ENCODE measurements at places on chromosomes 16 and 17.

DNA sequence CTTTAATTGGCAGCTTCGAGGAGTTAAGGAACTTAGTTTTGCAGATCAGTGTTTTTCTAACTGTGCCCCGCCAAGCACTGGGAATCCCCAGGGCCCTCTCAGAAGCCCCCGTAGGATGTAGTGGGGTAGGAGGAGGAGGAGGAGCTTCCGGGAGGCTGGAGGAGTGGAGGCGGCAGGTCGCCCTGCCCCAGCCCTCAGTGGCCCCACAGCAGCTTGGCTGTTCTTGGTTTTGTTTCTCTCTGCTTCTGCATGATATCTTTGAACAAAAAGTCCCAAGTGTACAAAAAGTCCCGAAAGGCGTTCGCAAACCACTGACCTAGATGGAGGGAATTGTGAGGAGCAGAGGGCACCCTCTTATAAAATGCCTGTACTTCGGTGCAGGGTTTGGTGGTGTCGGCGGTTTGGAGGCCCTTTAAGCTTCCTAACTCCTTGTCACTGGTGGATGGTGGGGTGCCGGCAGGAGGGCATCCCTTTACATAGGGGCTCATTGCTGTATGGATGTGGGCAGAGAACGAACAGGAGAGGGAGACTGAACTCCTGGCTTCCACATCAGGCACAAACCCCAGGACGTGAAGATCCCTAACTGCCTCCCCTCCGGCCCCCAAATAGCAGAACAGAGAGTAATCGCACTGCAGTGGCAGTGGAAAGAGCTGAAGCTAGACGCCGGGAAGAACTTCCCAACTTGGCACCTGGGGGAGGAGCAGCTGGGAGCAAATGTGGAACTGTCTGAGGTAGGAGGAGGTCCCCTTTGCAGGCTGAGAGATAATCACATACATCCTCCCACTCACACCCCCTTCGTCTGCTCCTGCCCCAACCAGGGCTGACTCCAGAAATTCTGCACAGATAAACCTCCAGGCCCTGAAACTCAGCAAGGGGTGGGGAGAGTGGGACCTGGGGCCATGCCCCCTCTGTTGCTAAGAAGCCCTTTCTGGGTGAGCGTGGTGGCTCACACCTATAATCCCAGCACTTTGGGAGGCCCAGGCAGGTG, 20.1 kb downstream of the EPOP start:
- H3K4me3 ChIP-seq: peak overlapping the region; percentile 4
- no peaks in the 10 kb centered on the region for H3K36me3 ChIP-seq
- no peak for DNase-seq
- no peak overlapping the region for H3K27ac ChIP-seq
- H3K4me1 ChIP-seq: peaks cover 11% of the 10 kb centered on the region

DNA sequence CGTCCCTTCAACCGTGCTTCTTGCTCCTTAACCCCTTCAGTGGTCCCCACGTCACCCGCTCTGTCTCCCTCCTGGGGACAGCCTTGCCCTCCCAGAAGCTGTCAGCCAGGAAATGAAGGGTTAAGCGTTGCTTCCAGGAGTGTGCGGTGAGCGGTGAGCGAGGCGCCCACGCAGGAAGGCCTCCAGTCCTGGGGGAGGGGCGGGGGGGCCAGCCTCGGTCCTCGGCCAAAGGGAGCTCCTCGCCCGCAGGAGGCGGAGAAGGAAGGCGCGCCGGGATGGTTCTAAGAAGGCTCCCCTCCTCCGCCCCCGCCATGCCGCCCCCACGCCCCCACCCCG, 2.3 kb downstream of the RBFOX3 start:
- no peak for DNase-seq
- no peak overlapping the region for H3K27ac ChIP-seq
- H3K36me3 ChIP-seq: no peaks in the 10 kb centered on the region
- H3K4me3 ChIP-seq: no peak overlapping the region
- peaks cover 3% of the 10 kb centered on the region for H3K4me1 ChIP-seq

DNA sequence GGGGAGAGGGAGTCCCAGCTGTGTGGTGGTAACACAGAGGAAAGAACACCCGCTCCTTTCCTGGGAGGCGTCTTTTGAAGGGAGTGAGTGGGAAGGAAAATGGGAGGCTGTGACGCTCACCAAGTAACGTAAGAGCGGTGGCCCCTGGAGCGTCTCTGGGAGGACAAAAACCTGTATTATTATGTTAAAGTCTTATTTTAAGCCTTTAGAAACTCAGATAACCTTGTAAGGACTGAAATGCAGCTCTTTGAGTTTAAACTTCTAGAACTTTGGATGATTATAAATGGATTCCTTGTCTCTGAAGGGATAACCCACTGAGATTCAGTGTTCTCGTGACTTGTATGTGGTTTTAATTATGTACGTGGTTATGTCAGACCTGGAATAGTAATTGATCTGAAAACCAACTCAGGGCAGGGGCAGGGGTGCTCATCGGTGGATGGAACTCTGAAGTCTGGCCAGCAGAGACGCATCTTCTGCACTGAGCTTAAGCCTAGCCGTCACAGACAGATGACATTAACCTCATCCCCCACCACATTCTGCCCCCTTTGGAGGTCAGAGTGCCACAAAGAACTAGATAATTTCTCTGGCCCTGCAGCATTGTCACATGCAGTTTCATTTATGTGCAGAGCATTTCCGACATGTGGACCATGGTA, 41.8 kb upstream of the SLC12A3 start:
- no peaks in the 10 kb centered on the region for H3K27me3 ChIP-seq
- no peak for DNase-seq
- no peaks in the 10 kb centered on the region for H3K4me1 ChIP-seq
- H3K27ac ChIP-seq: no peak overlapping the region
- peaks cover 33% of the 10 kb centered on the region for H3K36me3 ChIP-seq

DNA sequence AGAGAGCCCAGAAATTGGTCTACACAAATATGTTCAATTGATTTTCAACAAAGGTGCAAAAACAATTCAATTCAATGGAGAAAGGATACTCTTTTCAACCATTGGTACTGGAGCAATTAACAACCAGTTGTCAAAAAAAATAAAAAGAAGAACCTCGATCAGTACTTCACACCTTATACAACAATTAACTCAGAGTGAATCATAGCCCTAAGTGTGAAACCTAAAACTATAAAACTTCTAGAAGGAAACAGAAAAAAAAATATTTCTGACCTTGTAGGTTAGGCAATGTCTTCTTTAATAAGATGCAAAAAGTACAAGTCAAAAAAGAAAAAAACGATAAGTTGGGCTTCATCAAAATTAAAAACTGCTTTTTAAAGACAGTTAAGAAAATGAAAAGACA, 56.1 kb upstream of the CHMP6 start:
- no peak overlapping the region for H3K27ac ChIP-seq
- peaks cover 41% of the 10 kb centered on the region for H3K4me1 ChIP-seq
- DNase-seq: no peak
- H3K4me3 ChIP-seq: no peak overlapping the region
- no peaks in the 10 kb centered on the region for H3K27me3 ChIP-seq

GRCh38 chr17:45384047-45384788, 48.5 kb downstream of the ARHGAP27 start:
- no peaks in the 10 kb centered on the region for H3K36me3 ChIP-seq
- H3K4me3 ChIP-seq: no peak overlapping the region
- no peak for DNase-seq

- H3K4me1 ChIP-seq: peaks cover 29% of the 10 kb centered on the region
- peak; percentile 78 for DNase-seq
- peaks cover 1% of the 10 kb centered on the region for H3K36me3 ChIP-seq
- no peaks in the 10 kb centered on the region for H3K27me3 ChIP-seq
- H3K4me3 ChIP-seq: peak overlapping the region; percentile 89
These were observed 8.0 kb upstream of the FASN start for GRCh38 chr17:82105882-82106687.

GRCh38 chr17:62630365-62631085, 3.1 kb downstream of the MRC2 start:
- H3K4me3 ChIP-seq: no peak overlapping the region
- H3K4me1 ChIP-seq: peaks cover 15% of the 10 kb centered on the region
- H3K27me3 ChIP-seq: peaks cover 15% of the 10 kb centered on the region
- H3K27ac ChIP-seq: no peak overlapping the region
- peaks cover 3% of the 10 kb centered on the region for H3K36me3 ChIP-seq
- no peak for DNase-seq

GRCh38 chr16:29743827-29744531, 1.8 kb downstream of the C16orf54 start:
- H3K27ac ChIP-seq: peak overlapping the region; percentile 82
- peak; percentile 59 for DNase-seq
- peak overlapping the region; percentile 97 for H3K4me3 ChIP-seq
- H3K27me3 ChIP-seq: no peaks in the 10 kb centered on the region
- peaks cover 32% of the 10 kb centered on the region for H3K36me3 ChIP-seq
- peaks cover 76% of the 10 kb centered on the region for H3K4me1 ChIP-seq

GRCh38 chr17:66834919-66835454, at the start of gene CACNG5:
Gene CACNG5, plus strand, starts transcription at chr17:66835117. Its CDS starts 42,216 bp downstream, at chr17:66877333.
- H3K36me3 ChIP-seq: no peaks in the 10 kb centered on the region
- no peak for DNase-seq
- H3K4me1 ChIP-seq: no peaks in the 10 kb centered on the region
- no peak within 1 kb of the TSS for H3K4me3 ChIP-seq

DNA sequence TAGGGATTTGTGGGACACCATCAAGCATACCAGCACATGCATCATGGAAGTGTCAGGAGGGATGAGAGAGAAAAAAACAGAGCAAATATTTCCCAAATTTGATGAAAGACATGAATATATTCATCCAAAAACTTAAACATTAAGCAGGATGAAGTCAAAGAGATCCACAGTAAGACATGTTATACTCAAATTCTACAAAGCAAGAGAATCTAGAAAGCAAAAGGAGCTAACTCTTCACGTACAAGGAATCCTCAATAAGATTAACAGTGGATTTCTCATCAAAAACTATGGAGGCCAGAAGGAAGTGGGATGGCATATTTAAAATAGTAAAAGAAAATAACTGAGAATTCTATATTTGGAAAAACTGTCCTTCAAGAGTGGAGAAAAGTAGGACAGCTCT, 374.8 kb downstream of the ZFHX3 start:
- H3K27ac ChIP-seq: no peak overlapping the region
- H3K4me3 ChIP-seq: no peak overlapping the region
- DNase-seq: no peak
- no peaks in the 10 kb centered on the region for H3K4me1 ChIP-seq

- H3K4me3 ChIP-seq: no peak overlapping the region
- no peak overlapping the region for H3K27ac ChIP-seq
- H3K27me3 ChIP-seq: peaks cover 4% of the 10 kb centered on the region
- peaks cover 6% of the 10 kb centered on the region for H3K4me1 ChIP-seq
These were observed 72.2 kb upstream of the GNAO1 start for GRCh38 chr16:56119133-56119532.

DNA sequence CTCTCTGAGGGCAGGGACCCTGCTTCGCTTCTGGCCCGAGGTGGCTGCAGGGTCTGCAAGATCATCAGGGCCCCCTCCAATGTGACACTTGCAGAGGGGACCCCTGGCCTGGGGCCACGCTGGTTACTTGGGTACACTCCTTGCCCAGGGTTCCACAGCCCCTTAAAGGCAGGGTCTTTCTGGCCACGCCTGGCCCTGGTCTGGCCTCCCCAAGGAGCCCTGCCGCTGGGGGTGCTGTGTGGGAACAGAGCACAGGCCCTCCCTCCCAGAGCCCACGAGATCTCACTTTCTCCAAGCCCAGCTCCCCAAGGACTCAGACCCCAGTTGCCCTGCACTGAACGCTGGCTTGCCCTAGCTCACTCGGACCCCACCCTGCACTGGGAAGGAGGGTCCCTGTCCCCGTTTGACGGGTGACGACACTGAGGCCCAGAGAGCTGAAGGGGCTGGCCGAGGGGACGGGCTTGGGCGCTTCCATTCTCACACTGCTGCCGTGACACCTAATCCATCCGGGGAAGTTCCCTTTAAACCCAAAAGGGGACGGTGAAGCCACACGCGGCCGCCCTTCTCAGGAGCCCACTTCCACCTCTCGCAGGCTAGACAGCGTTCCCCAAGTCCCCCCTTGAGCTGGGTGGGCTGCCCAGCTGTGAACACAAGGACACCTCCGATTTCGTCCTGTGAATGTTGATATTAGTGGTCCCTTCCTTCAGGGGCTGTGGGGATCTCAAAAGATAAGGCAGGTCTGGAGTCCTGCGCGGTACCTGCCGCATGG, 26.9 kb upstream of the OSGIN1 start:
- H3K4me1 ChIP-seq: peaks cover 3% of the 10 kb centered on the region
- no peaks in the 10 kb centered on the region for H3K36me3 ChIP-seq
- no peak overlapping the region for H3K4me3 ChIP-seq
- H3K27me3 ChIP-seq: no peaks in the 10 kb centered on the region
- no peak overlapping the region for H3K27ac ChIP-seq

DNA sequence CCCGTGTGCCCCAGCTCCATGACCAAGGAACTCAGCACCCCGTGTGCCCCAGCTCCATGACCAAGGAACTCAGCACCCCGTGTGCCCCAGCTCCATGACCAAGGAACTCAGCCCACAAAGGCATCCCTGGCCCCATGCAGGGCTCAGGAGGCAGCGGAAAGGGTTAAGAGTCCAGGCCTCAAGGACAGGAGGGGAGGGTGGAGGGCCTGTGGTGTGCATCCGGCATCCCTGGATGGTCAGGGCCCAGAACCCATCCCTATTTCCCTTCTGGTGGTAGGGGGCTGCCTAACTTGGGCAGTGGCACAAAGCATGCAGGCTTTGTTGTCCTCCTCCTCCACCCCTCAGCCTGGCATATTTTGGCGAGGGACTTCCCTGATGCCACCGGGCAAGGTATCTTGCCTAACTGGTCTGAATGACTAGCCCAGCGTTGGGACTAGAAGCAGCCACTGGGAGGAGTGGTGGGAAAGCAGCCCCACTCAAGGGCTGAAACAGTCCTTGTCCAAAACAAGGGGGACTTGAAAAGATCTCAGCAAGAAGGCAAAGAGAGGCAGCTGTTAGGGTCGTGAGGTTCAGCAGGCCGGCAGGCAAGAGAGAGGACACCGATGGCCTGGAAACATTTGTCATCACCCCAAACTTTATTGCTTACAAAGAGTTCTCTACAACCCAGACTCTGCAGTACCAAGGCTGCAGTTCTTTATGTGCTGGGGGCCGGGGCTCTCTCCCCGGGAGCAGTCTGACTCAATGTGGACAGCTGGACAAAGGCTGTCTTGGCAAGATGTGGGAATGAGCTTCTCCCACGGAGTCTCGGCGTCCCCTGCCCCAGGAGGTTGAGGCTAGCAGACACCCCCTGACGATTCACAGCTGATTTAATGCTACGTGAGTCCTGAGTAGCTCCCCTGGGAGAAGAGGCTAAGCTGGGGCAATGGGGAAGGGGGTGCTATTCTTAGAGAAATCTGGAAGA, 902 bp upstream of the SPATA32 start:
- peak; percentile 28 for DNase-seq
- no peaks in the 10 kb centered on the region for H3K27me3 ChIP-seq
- H3K4me3 ChIP-seq: peak overlapping the region; percentile 69
- peaks cover 20% of the 10 kb centered on the region for H3K4me1 ChIP-seq
- H3K27ac ChIP-seq: peak overlapping the region; percentile 55
